ENCODE measurements at places on chromosomes 2 and 18.

DNA sequence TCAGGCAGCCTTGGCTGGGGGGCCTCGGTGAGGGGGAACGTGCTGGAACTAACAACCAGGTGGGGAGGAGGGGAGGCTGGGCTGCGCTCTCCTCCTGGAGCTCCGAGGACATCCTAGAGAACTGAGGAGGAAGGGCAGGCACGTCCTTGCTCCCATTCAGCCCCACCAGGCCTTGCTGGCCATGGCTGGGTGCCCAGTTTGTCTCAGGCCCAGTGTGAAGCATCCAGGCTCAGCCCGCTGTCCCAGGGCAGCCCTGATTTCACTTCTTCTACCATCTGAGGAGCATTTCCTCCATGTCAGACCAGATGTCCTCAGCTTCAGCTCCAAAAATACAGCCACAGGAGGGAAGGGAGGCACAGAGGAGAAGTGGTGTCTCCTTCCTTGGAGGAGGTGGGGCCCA, 125.4 kb downstream of the CELF4 start:
- DNase-seq = no peak

DNA sequence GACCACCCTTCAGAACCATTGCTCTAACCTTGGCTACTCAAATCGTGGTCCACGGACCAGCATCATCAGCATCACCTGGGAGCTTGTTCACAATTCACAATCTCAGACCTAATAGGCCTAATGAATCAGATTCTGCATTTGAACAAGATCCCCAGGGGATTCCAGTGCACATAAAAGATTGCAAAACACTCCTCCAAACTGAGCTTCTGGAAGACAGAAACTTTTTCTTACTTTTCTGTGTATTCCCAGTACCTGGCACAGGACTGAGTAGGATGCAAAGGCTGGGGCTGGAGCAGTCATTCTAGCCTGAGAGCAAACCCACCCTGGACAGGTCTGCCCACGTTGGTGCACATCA, 115.1 kb upstream of the COPS8 start:
- DNase-seq = no peak

- DNase-seq = no peak
Observed at GRCh38 chr2:122999258-122999657, 1025.8 kb upstream of the CNTNAP5 start.

- DNase-seq = no peak
Observed at GRCh38 chr2:106336737-106337136, 131.5 kb downstream of the RGPD3 start.

DNA sequence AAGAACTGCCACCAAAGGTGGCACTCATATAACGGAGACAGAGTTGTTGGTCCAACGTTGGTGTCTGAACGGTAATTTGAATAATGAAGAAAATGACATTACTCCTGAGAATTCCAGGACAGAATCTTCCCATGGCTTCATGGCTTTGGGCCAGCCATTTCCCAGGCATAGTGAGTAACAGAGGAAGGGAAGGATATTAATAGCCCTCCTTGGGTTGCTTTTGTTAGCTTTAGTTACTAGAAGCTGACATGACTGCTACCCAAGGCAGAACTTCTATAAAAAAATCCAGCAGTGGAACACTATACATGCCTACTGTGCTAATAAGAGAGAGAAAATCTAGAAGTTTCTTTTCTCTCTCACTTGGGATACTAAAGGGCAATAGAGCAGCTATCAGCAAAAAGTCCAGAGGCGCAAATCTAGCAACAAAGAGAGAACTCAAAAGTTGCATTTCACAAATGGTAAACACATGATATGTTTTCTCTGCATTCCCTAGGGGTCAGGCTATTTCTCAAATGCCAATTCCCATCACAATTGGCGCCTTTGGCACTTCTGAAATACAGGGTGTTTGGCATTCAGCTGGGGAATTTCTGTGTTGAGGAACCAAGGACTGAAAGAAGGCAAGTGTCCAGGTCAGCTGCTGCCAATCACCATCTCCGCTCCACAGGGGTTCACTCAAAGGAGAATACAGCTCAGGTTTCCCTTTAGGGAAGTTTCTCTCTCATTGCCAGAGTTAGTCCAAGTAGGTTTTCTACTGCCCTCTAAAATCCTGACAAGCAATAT, 160.8 kb upstream of the KYNU start:
- peak; percentile 20 for DNase-seq

DNA sequence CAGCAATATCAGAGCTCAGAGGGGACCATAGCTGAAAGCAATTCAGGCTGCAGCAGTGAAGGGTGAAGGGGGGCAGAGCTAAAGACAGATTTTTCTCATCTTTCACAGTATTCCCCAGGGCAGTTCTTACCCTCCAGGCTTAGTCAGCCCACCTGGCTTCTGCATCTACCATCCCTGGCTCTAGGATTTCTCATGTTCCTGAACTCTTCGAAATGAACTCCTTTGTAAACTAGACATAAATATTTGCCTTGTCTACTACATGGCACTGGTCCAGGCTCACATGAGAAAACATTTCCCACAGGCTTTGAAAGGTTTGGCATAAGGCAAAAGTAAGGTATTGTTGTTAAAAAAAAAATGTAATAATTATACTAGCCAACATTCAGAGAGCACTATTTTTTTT, 23.6 kb upstream of the NEB start:
- DNase-seq = no peak

GRCh38 chr18:2654928-2655177, 673 bp upstream of the SMCHD1 start:
- DNase-seq = no peak

DNA sequence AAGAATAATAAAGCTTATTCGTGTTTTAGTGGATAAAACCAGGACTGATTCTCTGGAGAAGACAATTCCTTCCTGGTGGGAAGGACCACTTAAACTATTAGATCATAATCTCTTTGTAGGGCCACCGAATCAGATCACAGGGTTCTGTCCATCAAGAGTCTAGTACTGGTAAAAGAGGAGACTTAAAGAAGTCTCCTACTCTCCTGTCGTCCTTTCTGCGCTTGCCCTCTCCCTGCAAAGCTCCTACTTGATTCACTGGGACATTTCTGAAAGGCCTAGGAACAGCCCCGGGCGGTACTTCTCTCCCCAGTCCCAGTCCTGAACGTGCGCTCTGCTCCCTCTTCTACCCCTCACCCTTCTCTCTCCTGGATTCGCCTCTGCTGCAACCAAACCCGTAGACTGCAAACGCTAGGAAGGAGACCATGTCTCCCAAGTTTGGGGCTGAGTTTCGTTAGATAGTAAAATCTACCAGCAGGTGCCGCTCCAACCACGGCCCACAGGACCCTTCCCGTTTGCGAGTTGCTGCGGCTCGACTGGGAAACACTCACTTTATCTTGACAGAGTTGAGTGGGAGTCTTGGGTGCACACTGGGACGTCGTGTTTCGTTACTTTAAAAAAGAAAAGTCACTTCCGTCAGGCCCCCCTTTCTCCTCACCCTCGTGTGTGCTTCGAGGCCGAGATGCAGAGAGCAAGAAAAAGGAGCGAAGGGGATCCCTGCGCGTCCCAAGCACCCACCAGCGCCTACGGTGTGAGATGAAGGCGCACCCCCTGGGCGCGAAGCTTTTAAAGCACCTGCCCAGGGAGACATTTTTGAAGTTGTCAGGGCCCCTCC, 923 bp downstream of the FIGLA start:
- DNase-seq = peak; percentile 57

GRCh38 chr2:126950504-126950903, 51.8 kb downstream of the TEX51 start:
- DNase-seq = peak; percentile 11

DNA sequence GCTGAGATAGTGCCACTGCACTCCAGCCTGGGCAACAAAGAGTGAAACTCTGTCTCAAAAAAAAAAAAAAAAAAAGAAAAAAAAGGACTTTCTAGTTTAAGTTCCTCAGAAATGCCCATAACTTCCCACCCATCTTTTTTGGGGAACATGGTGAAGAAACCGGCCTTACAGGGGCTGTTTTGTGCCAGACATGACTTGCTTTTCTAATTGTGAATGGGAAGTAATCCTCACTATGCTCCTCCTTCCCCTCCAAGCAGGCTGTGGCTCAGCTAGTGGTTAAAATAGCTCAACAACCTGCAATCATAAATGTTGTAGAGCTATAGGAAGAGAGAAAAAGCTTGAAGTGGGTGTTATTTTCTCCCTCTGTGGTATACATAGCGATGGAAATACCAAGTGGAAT, 34.1 kb upstream of the OLA1 start:
- no peak for DNase-seq

DNA sequence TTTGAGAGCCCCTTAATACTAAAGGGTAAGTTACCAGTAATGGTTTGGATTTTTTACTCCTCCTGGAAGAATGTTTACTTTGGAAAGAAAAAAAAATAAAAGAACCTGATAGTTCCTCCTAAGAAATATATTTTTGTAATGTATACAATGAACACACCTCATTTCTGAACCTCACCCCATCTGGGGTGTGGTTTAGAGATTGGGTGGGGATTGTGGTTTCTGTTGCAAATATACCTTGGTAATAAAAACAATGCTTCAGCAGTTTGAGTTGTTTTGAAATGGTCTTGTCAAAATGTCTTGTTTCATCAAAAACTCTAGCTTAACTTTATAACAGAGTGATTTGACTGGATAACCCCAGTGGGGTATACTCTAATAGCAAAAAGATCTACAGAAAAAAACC, 448.9 kb upstream of the MEIS1 start:
- DNase-seq = no peak

GRCh38 chr18:54250846-54251261, 18.5 kb upstream of the POLI start:
- DNase-seq = peak; percentile 17

DNA sequence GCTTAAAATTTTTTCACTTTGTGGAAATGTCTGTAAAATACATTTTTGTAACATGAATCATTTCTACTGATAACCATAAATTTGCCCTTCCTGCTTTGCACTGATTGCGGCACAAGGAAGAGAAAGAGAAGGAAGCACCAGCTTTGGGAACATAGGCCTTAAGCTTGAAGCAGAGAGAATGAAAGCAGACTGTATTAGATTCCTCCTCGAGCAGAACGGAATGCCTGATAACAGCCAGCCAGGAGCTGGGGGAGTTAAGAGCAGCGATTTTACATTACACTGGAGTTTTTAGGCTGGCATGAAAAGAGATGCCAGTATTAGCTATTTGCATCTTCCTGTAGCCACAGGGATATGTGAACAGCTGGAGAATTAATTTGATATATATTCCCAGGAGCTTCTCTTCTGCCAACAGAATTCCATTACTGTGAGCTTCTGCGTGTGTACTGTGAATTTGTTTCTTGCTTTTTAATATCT, 33.5 kb downstream of the CRIM1 start:
- peak; percentile 71 for DNase-seq

DNA sequence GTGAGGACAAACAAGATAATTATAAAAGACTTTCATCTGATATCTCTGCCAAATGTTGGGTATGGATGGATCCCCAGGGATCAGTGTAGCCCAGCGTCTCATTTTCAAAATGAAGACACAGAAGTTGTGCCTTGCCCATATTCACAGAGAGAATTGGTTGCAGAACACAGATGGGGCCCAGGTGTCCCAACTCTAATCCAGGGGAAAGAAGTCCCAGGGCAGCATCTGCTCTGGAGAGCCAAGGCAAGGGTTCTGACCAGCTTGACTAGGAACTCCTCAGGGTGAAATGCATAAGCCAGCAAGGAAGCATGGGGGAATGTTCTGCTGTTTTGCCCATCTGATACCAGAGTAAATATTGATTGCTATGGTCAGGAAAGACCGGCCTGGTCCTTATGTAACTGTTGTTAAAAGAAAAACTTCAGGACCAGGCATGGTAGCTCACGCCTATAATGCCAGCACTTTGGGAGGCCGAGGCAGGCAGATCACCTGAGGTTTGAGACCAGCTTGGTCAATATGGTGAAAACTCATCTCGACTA, 68.7 kb upstream of the CABLES1 start:
- no peak for DNase-seq

- no peak for DNase-seq
Observed at GRCh38 chr2:222912117-222912516, 51.3 kb downstream of the ACSL3 start.

- peak; percentile 13 for DNase-seq
Observed at GRCh38 chr2:16330571-16330970, 335.1 kb downstream of the CYRIA start.

DNA sequence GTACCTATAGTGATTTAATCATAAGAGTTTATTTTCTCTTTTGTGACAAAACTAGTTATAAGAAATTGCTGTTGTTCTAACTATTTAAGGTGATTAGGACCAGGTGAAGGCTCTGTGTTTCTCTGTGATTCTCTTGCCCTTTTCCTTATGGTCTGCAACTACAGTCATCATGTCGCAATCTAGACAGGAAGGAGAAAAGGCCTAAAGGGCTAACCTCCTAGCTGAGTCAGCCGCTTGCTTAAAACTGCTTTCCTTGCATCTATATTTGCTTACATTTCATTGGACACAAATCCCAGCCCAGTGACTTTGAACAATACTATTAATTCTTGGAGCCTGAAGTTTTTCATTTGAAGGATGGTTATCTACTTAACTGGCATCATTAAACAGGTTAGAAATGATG, 93.1 kb downstream of the PIK3C3 start:
- peak; percentile 87 for DNase-seq

- no peak for DNase-seq
Observed at GRCh38 chr2:8491296-8492027, 190.4 kb upstream of the ID2 start.

- no peak for DNase-seq
Observed at GRCh38 chr18:39555496-39555895, 1989.9 kb upstream of the CELF4 start.

- DNase-seq = peak; percentile 52
Observed at GRCh38 chr18:51110073-51110797, 80.2 kb downstream of the SMAD4 start.

- DNase-seq = no peak
Observed at GRCh38 chr2:35978218-35978617, 377.4 kb upstream of the CRIM1 start.

DNA sequence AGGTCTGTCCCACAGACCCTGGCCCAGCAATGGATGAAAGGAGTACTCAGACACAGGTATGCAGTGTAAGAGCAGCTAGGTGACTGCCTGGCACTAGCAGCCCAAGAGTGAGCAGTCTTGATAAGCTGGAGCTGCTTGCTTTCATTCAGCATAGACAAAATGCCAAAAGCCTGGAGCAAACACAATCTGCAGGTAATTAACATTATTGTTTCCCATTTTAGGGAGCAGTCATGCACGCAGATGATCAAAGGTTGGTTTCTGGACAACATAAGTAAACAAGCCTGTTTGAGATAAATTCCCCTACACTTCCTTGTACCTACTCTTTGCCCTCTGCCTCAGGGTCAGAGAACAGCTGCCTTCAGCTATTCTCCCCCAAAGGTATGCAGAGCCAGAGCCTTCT, 73.7 kb upstream of the MSTN start:
- DNase-seq = peak; percentile 29

DNA sequence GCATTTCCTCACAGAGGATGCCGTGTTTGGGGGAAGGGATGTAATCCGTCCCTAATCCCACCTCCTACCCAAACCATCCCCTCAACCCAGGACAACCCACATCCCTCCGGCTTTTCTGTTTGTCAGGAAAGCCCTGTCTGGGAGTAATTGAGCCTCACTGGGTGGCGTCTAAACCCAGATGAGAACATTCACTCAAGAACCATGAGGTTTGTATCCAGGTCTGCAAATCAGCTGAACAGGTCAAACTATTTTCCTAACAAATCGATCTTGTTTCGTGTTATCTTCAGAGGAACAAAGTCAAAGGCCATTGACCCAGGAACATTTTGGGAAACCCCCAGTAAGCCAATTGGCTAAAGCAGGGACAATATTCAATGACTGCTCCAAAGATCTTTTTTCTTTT, 25.7 kb downstream of the CYP27C1 start:
- no peak for DNase-seq
